ENCODE measurements at places on chromosomes 16 and 17.

- no peak for DNase-seq
These were observed 21.2 kb upstream of the MTSS2 start for GRCh38 chr16:70706948-70707465.

- DNase-seq, result no peak
These were observed 17.0 kb downstream of the MPO start for GRCh38 chr17:58263773-58264172.

DNA sequence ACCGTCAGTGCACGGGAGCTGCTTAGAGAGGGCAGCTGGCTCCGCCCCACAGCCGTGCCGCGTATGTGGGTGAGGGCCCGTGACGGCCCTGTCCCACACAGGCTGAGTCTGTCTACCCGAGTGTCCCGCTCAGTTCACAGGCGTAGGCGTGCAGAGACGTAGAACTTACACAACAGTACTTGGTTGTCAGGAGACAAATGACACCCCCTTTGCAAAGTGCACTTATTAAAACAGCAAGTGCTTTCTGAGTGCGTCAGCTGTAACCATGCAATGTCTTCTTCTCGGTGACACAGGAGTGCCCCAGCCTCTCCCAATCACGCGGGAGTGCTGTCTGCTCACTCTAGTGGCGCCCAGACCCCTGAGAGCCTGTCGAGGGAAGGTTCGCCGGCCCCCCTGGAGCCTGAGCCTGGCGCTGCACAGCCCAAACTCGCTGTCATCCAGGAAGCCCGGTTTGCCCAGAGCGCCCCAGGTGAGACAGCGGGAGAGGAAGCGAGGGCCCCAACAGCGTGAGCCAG is 64.2 kb downstream of the FOXK2 start:
- DNase-seq, result no peak

DNA sequence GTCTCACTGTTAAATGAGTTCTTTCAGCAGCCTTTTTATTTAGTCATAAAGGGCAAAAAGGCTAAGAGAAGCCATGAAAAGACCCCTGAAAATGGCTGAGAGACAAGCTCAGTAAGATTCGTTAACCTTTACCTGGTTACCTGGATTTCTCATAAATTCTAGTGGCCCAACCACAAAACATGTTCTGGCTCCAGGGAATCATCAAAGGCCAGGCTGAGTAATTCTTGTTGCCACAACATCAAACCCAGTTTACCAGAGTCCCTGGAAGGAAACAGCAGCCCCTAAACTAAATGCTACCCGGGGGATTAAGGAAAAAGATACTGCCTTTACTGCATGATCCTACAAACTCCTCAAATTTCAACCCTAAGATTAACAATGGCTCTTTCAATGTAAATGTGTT is 15.8 kb downstream of the CYTH1 start:
- DNase-seq, result no peak

DNA sequence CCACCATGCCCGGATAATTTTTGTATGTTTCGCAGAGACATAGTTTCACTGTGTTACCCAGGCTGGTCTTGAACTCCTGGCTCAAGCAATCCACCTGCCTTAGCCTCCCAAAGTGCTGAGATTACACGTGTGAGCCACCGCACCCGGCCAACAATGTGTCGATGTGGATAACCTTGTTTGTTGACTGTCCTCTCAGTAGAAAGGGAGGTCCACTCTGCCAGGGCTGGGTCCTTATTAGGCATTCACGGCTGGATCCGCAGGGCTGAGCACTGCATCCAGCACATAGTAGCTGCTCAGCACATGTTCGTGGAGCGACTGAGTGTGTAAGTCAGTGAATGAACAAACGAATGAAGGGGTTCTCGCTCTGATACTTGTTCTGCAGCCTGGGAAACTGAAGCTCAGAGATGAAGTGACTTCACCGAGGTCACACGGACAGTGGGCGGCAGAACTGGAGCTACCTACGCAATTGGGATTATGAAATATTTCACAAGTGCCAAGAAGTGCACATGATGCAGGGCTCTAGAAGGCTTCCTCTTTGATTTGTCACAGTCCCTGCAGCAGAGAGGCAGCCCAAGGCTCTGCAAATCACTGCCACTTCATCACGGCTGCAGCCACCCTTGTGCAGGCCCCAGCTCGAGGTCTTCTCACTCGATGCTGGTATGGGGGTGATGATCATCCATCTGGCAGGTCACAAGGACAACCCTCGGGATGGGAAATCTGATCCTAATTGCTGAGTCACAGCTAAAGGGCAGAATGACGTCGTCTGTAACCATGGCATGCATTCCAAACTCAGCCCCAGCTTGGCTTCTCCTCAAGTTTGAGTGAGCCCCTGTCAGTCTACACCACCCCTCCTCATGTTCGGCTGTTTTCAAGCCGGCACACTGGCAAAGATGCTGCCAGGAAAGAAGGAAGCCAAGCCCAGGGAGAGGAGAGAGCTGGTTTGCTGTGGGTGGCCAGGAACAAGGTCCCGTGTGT is 28.0 kb upstream of the SNN start:
- no peak for DNase-seq

DNA sequence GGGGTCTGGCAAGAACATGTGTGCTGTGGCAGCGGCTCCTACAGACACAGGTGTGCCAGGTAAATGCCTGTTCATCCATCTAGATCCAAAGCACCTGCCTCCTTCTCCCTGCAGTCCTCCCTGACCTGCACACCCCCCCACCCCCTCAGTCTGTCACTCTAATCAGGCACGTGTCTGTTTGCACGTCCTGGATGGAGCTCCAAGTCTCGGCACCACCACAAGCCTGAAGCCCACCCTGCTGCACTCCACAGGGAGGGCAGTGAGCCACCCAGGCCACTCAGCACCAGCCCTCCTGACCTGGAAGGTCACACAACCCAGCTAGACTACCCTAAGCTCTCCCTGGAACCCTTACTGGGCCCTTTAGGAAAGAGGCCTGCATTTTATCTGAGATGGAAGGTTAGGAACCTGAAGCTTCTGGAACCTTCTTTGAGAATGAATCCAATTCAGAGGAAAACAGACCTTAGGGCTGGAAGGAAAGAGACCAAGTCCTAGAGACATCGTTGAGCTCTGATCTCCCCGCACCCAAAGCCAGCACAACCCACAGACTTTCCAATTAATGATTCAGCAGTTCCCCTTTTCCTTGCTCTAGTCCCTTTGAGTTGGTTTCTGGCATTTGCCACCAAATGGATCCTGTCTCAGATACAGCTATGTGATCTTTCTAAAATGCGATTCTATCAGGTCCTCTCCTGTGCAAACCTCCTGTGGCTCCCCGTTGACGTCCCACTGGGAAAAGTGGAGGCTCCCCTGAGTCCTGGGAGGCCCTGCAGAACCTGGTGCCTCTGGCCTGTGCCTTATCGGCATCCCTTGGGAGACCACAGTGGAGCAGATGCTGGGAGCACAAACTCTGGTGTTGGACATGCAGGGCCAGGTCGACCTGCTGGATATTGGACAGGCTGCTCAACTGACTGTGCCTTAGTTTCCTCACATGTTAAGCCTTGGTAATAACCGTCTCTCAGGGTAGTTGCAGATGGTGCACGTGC is 67.9 kb downstream of the PRMT7 start:
- DNase-seq, result no peak

GRCh38 chr17:62657690-62658089 is 30.2 kb downstream of the MRC2 start:
- no peak for DNase-seq

- no peak for DNase-seq
These were observed 3.4 kb upstream of the NTN3 start for GRCh38 chr16:2467528-2468232.

- DNase-seq, result no peak
These were observed 81.8 kb upstream of the TOB1 start for GRCh38 chr17:50947782-50948543.

DNA sequence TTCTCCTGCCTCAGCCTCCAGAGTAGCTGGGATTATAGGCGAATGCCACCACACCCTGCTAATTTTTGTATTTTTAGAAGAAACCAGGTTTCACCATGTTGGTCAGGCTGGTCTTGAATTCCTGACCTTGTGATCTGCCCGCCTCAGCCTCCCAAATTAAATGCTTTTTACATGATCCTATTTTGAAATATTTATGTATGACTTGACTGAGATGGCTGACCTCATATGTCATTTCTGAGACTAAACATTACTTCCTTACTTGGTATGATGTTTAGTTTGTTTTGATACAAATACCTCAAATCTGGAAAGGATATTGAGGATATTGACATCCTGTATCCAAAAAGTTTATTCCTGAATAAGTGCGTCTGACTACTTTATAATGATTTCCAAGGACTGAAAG is 11.9 kb downstream of the CALCOCO2 start:
- DNase-seq, result no peak

DNA sequence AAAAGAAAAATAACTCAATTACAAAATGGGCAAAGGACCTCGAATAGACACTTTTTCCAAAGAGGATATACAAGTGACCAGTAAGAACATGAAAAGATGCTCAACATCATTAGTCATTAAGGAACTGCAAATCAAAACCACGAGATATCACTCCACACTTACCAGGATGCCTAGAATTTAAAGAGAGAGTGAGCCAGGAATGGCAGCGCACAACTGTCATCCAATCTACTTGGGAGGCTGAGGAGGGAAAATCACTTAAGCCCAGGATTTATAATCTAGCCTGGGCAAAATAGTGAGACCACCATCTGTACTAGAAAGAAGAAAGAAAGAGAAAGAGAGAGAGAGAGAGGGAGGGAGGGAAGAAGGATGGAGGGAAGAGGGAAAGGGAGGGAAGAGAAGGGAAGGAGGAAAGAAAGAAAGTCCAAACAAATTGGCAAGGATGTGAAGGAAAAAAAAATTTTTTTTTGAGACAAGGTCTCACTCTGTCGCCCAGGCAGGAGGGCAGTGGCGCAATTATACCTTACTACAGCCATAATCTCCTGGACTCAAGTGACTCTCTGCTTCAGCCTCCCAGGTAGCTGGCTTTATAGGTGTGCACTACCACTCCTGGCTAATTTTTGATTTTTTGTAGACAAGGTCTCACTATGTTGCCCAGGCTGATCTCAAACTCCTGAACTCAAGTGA is 22.6 kb downstream of the TBX2 start:
- DNase-seq, result no peak

DNA sequence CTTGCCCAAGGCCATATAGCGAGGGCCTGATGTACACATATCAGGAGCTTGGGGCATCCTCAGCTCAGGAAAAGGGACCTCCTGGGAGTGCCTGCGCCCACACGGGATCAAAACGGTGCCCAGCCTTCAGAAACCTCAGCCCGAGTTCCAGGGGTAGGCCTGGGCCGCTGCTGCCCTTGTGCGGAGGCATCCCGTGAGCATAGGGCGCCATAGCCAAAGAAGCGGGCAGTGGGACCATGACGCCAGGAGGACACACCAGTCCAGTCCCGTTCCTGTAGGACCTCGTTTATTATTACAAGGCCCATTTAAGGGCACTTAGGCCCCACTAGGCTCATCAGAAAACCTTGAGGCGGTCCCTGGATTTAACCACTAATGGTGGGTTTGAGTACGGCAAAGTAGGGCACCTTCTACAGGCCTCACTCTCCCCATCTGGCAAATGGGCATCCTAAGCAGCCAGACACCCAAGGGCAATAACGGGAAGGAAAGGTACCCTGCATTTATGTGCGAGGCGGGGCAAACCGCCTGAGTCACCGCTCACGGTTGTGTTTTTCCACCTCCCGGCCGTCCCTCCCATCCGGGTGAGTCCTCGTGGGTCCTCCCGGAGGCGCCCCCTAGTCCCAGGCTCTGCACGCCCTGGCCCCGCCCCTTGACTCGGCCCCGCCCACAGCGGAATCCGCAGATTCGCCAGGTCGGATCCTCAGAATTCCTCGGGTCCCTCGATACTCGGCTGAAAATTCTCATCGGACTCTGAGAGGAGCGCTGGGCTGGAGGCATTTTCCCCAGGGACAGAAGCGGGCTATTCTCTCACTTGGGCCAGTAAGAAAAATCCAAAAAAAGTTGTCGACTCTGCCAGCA is 726 bp upstream of the SETD1A start:
- no peak for DNase-seq

- no peak for DNase-seq
These were observed 59.1 kb downstream of the PRMT7 start for GRCh38 chr16:68369697-68370580.

DNA sequence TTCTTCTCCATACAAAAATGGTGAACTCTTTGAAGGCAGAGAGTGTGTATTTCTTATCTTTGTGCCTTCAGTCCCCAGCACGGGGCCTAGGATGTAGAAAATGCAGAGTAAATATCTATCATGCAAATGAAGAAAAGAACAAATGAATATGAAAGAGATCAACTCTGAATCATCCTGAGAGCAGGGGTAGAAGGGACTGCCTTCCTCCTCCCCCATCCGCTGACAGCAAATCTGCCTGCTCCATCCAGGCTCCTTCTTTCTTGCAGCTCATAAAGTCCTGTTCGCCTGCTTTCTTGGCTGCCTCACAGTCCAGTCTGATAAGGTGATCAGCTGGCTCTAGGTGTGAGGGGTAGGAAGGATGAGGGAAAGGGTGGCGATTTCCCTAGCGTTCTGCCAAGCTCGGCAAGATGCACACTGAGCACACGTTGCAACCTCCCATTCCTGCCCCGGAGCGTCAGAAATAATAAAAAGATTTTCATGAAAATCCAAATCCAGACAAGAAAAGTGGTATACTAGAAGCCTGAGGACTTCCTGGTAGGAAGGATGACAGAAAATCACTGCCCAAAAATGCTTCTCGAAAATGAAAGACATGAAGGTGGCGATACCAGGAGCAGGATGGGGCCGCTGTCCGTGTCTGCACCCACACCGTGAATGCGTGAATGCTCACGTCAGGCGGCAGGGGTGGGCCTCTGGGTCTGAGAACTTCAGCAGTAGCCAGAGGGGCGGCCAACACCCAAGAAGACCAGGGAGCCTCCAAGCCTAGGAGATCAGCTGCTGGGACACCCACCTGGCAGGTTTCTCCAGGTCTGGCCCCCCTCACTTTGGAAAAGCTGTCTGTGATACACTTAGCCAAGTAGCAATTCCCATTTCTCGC is 67.1 kb downstream of the VPS53 start:
- no peak for DNase-seq

- DNase-seq, result no peak
These were observed 294.5 kb downstream of the FOXL1 start for GRCh38 chr16:86872833-86873232.

DNA sequence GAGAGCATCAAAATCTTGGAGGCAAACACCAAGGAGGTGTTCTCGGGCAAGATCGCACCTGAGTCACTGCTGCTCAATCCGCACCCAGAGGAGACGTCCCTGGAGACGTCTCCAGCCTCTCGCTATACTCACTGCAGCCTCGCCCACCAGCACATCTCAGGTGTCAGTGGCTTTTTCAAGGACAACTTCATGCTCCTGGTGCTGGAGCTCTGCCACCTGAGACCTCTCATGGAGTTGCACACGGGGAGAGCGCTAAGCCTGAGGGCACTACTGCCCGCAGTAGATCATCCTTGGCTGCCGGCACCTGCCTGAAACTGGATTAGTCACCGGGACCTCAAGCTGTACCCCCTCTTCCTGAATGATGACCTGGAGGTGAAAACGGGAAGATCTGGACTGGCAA is 2.6 kb upstream of the MBTPS1 start:
- no peak for DNase-seq
